Activated naive CD4-positive, alpha-beta T cell treated with anti-CD3 and anti-CD28 coated beads, Interleukin-2, amount 50 U/mL, for 16 hours (primary cell): ENCODE measurements at places on chromosomes 13 and 19.

- no peak for DNase-seq
Measured at GRCh38 chr13:34066344-34066743, 248.4 kb downstream of the RFC3 start.

DNA sequence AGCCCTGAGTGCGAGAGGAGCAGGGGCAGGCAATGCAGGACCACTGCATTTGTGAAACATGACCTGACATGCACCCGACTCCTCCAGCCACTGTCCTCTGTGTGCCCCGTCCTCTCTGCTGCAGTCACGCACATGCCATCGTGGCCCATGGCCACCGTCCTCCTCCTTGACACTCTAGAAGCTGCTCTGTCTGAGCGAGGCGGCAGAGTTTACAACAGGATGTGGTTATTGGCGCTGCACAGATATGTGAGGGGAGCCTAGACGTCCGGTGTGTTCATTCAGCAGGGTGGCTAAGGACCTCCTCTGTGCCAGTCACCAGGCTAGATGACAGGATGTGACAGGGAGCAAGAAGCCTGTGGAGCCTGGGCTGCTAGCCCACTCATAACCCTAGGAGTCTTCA, 277.8 kb downstream of the FOXO1 start:
- peak; percentile 65 for DNase-seq

DNA sequence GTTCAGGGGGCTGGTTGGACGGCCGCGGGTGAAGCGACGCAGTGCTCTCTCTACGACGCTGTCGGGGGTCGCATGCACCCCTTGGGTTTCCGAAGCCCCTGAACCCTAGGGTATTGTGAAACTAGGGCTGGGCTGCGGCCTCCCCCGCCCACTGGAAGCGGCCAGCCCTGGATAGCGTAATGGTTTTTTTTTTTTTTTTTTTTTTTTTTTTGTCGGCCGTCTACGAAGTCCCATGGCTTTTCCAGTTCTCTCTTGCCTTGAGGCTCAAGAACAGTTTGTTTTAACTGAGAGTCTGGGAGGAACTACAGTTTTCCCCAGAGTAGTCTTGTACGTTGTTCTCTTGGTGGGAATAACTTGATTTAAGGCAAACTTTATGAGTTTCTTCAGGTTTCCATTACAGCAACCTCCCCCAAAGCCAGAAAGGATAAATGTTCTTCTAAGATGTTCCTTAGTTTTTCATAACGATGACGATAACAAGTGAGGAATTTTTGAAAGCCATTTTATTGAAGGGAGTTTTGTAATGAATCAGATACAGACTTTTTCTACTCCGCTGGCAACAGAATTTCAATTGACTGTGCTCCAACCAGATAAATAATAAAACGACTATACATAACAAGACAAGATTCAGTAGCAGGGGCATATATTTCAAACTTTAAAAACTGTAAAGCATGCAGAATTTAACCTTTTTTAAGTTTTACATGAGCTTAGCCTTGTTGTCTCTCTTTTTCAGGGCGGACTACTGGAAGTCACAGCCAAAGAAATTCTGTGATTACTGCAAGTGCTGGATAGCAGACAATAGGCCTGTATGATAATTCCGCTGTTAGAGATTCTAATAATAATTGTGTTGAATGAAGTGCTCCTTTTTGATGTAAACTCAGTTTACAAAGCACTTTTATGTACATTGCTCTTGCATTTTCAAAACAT, 867 bp downstream of the WBP4 start:
- DNase-seq, result no peak

GRCh38 chr13:24271601-24272451, 37.6 kb upstream of the C1QTNF9 start:
- DNase-seq, result peak; percentile 53

- no peak for DNase-seq
Measured at GRCh38 chr13:96338030-96338429, 248.1 kb downstream of the HS6ST3 start.

GRCh38 chr13:71290963-71291841, 575.8 kb downstream of the DACH1 start:
- DNase-seq, result peak; percentile 33

GRCh38 chr19:29098863-29099481, 114.0 kb downstream of the UQCRFS1 start:
- DNase-seq, result no peak

GRCh38 chr13:43026262-43026661, 2.9 kb downstream of the DNAJC15 start:
- DNase-seq, result no peak

GRCh38 chr13:95267662-95268342, 33.4 kb downstream of the ABCC4 start:
- DNase-seq, result no peak

DNA sequence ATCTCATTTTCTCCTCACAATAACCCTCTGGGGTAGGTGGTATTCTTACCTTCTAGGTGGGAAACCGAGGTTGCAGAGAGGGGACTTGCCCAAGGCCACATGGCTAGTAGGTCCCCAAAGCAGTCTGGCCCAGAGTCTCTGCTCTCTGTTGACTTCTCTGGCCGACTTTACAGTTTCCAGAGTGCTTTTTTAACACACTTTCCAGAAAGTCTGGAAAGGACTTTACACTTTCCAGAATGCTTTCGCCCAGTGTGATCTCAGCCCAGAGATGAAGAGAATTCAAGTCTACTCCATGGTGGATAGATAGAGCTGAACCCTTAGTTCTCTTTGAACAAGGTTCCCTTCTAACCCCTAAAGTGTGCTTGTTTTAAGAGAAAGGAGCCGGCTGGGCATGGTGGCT, 12.2 kb downstream of the ARHGAP35 start:
- no peak for DNase-seq
